ENCODE measurements at places on chromosomes 6 and 20.

DNA sequence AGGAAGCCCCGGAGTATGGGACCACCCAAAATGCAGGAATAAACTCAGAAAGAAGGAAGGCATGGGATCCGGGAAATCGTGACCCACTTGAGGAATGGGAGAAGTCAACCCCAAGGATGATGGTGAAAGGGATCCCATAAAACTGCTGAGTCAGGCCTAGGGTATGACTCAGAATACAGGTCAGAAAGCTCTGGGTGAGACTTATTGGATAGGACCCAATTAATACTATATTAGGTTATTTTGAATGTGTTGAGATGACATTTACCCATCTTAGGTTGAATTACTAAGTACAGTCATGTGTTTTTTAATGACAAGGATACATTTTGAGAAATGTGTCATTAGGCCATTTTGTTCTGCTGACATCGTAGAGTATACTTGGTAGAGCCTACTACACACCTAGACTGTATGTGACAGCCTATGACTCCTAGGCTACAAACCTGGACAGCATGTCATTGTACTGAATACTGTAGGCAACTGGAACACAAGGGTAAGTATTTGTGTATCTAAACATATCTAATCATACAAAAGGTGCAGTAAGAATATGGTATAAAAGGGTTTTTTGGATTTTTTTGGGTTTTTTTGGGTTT lies 17.1 kb upstream of the HIVEP1 start:
- no peaks in the 10 kb centered on the region for H3K27me3 ChIP-seq
- H3K27ac ChIP-seq: no peak overlapping the region
- no peak overlapping the region for H3K4me3 ChIP-seq

GRCh38 chr6:43836507-43837240 lies 66.7 kb downstream of the VEGFA start:
- no peaks in the 10 kb centered on the region for H3K27me3 ChIP-seq
- no peak overlapping the region for H3K4me3 ChIP-seq
- no peak overlapping the region for H3K27ac ChIP-seq
- H3K4me1 ChIP-seq: no peaks in the 10 kb centered on the region
- H3K36me3 ChIP-seq: no peaks in the 10 kb centered on the region
- DNase-seq: no peak

DNA sequence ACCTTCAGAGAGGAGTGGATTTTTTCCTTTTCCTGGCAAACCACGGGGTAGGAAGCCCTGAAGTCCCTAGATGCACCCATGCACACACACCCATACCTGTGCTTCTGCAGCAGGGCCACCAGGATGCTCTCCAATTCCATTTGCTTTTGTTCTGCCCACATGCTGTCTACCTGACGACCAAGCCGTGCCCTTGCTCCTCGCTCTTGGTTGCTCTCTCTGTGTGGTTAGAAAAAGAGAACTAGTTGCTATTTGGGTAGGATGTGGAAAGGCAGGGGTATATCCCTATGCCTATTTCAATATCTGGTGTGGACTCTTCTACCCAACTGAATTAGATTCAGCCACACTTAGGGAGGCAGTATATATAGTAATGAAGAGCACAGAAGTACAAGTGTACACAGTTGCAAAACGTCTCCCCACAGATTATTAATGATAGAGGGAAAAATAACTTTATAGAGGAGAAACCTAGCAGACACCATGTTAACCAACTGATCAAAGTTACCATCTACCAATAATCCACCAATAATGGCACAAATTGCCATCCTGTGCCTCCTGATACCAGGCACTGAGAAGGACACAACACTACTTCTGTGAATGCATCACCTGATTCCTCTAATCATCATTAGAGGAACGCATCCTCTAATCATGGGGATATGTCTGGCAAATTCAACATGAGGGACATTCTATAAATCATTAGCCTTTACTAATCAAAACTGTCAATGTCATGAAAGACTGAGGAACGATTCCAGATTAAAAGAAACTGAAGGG lies 7.3 kb downstream of the GHRH start:
- H3K27ac ChIP-seq: no peak overlapping the region
- no peak for DNase-seq
- H3K27me3 ChIP-seq: no peaks in the 10 kb centered on the region
- H3K4me1 ChIP-seq: no peaks in the 10 kb centered on the region
- no peak overlapping the region for H3K4me3 ChIP-seq

- H3K4me1 ChIP-seq: no peaks in the 10 kb centered on the region
- H3K27me3 ChIP-seq: no peaks in the 10 kb centered on the region
- no peaks in the 10 kb centered on the region for H3K36me3 ChIP-seq
- no peak overlapping the region for H3K4me3 ChIP-seq
Measured at GRCh38 chr6:168447282-168447681, 6.3 kb downstream of the SMOC2 start.

DNA sequence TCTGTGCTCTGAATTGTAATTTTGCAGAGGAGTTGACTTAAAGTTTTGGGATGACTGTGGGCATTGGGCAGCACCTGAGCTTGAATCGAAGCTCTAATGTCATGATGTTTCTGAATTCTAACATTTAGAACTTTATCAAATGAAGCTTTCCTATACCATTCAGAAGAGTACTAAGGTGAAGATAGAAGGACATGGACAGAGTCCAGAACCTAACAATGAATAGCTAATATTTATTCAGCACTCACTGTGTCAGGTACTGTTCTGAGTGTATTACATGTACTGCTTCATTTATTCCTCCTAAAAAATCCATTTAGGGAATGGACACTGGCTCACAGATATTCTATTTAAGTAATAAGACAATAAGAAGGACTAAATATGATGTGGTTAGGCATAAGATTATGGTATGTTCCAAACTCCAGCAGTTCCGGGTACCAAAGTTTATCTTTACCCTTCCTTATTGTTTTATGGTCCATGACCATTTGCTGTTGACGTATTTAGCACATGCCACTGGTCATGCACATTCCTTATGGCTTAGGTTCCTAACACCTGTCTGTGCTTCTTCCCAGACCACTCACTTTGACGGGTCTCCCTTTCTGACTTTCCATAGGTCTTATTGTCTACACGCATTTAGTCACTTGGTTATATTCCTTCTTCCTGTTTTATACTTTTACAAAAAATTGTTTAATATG lies 20.3 kb downstream of the BCKDHB start:
- no peaks in the 10 kb centered on the region for H3K27me3 ChIP-seq
- no peak overlapping the region for H3K4me3 ChIP-seq
- DNase-seq: no peak
- no peaks in the 10 kb centered on the region for H3K4me1 ChIP-seq

GRCh38 chr20:44020406-44021148 lies 105.9 kb downstream of the TOX2 start:
- DNase-seq: no peak
- no peak overlapping the region for H3K27ac ChIP-seq
- H3K4me3 ChIP-seq: no peak overlapping the region
- H3K4me1 ChIP-seq: peaks cover 11% of the 10 kb centered on the region

DNA sequence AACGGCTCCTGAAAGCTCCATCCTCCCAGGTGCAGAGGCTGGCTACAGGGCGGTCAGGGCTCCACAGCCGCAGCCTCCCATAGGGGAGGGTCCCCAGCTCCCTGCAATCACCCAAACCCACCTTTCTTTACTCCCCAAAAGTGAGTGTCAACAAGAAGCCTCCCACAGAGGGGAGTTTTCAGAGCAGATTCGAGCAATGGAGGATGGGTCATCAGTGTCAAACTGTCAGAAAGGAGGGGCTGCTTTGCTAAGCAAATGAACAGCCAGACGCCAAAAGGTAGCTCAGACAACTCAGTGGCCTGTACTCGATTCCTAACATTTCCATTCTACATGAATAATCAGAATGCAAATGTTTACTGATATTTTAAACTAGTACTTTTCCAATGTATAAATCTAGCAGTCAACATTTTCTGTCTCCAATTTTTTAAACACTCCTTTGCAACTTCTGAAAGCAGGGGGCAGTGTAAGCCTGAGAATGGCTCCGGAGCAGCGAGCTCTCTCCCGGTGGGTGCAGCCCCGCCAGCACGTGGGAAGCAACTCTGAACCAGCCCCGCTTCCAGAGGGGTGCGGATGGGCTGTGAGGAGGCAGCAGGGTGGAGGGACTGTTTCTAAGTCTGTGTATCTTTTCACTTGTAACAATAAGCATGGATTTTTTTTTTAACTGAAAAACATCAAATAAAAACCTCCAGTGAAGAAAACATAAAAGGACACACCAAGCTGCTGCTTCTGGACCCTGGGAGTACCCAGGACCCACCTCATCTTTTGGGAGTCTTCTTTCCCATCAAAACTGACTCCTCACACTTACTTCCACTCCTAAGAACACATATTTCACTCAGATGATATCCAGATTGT lies 54.9 kb downstream of the TAF4 start:
- no peak for DNase-seq
- no peaks in the 10 kb centered on the region for H3K4me1 ChIP-seq
- no peak overlapping the region for H3K27ac ChIP-seq
- no peaks in the 10 kb centered on the region for H3K27me3 ChIP-seq
- peaks cover 49% of the 10 kb centered on the region for H3K36me3 ChIP-seq
- no peak overlapping the region for H3K4me3 ChIP-seq

DNA sequence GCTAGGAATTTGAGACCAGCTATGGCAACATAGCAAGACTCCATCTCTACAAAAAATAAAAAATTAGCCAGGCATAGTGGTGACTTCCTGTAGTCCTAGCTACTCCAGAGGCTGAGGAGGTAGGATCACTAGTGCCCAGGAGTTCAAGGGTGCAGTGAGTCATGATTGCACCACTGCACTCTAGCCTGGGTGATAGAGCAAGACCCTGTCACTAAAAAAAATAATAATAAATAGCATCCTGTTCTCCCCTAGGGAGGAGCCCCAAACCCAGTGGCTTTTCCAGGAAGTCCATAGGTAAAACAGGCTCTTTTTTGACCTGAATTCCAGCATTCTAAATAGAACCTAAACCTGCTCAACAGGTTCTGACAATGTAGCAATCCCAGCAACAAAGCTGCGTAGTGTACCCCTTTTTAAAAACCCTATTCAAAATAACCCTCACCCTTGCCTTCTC lies 192.0 kb downstream of the ALDH8A1 start:
- H3K27ac ChIP-seq: no peak overlapping the region
- H3K4me3 ChIP-seq: no peak overlapping the region
- DNase-seq: no peak
- no peaks in the 10 kb centered on the region for H3K27me3 ChIP-seq
- no peaks in the 10 kb centered on the region for H3K36me3 ChIP-seq
- no peaks in the 10 kb centered on the region for H3K4me1 ChIP-seq

DNA sequence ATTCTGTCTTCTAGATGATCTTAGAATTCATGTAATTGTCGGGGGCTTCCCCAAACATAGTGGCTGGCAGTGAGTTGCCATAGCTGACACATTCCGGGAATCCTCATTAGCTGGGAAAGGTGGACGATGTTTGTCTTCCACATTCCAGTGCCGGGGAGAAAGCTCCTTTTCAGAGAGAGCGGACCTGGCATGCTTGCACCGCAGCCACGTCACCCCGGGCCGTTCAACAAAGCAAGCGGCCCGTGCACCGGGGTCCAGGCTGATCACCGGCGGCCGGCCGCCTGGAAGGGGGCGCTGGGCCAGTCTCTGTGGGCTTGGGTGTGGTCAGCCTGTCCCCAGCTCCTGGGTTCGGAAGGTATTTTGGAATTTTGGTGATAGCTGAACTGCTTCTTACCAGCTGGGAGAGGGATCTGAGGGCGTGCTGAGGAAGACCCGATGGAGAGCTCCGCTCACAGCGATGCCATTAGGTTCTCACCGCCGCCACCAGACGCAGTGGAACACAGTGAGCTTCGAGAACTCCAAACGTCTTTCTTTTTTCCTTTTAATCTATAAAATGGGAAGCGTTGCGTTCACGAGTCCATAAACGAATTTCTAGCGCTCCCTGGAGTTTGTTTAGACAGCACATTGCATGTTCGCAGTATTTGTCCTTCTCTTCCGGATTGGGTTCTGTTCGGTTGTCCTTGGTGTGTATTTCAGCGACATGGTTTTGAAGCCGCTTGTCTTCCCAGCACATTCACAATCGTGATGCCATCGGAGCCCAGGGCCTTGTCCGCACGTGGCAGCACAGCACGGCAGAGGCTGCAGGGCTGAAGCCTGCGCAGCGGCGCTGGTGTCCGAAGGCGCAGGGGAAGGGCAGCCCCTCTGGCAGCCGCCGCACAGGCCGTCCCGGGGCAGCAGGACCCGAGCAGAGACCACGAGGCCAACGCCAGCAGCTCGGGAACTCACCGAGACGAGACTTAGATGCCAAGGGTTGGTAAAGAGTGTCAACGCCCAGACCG lies 557.6 kb downstream of the QKI start:
- H3K36me3 ChIP-seq: no peaks in the 10 kb centered on the region
- H3K4me3 ChIP-seq: no peak overlapping the region

DNA sequence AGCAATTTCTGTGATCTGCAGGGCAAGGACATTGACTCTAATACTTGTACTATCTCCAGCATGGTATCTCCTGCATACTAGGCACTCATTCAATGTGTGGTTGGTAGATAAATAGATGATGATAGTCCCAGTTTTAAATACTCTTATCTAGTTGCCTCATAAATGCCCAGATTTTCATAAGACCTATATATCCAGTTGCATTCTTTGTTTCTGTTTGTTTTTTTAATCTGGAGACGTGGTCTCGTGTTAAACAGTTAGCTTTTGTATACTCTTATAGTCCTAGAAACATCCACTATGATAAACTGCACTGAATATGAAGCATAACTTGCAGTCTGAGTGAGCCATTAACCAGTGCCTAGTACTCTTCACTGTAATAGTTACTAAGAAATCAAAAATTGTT lies 35.5 kb upstream of the SUMO4 start:
- H3K4me1 ChIP-seq: peaks cover 25% of the 10 kb centered on the region
- H3K36me3 ChIP-seq: no peaks in the 10 kb centered on the region
- DNase-seq: no peak

GRCh38 chr6:70225055-70225454 lies 77.8 kb downstream of the COL9A1 start:
- H3K27me3 ChIP-seq: no peaks in the 10 kb centered on the region
- no peaks in the 10 kb centered on the region for H3K4me1 ChIP-seq
- no peaks in the 10 kb centered on the region for H3K36me3 ChIP-seq
- no peak for DNase-seq
- H3K27ac ChIP-seq: no peak overlapping the region

GRCh38 chr6:80605165-80605989 lies 498.9 kb downstream of the BCKDHB start:
- no peak overlapping the region for H3K4me3 ChIP-seq
- no peaks in the 10 kb centered on the region for H3K36me3 ChIP-seq
- no peak overlapping the region for H3K27ac ChIP-seq
- DNase-seq: no peak

GRCh38 chr20:18048176-18048575 lies 9.5 kb downstream of the OVOL2 start:
- H3K4me1 ChIP-seq: no peaks in the 10 kb centered on the region
- DNase-seq: no peak
- H3K27ac ChIP-seq: no peak overlapping the region

GRCh38 chr6:33192105-33192646 lies at the start of gene COL11A2:
TSS of gene COL11A2 (minus strand) at chr6:33192467. CDS start at chr6:33192240, 227 bp downstream.
- H3K4me3 ChIP-seq: peak within 1 kb of the TSS; percentile 18
- H3K36me3 ChIP-seq: peaks cover 26% of the 10 kb centered on the region
- DNase-seq: no peak
- H3K27ac ChIP-seq: peak within 1 kb of the TSS; percentile 31
